ENCODE measurements at places on chromosomes 2 and 18. TPM values are rescaled to one million over a fixed set of nuclear protein-coding genes. Genes with fewer than 3 reads are reported as not detected.
A peak's percentile ranks its signal among the peaks of the same experiment; 100 is the strongest.

The LIMS4 gene
- polyA plus RNA-seq: 3.4 TPM

The HOXD3 gene
- polyA plus RNA-seq: 3.4 TPM

DNA sequence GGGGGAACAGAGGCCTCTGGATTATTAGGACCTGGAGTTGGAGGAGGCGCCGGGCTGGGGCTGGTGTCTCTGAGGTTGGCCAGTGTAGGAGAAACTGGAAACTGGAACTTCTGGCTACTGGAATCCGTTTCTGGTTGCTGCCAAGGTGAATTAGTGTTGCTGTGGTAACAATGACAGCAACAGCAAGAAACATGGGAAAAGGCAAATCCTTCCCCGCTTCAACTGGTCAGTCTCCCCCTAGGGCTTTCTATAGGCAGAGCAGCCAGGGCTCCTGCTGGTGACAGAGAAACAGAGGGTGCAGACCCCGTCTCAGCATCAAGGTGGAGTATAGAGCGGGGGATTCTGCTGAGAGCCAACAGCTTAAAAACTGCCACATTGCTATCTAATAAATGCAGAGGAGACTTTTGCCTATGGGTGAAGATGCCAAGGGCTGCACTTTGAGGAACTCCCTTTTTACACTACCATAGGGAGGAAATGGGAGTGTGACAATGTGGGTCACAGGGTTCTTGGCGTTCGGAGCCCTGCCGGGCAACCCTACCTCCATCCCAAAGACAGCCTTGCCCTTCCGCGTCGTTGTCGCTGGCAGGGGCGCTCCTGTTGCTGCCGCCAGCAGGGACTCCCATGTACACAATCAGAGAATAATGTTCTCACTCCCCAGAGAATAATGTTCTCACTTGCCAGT, 81.4 kb upstream of the CABLES1 start:
- DNase-seq: peak; percentile 74

DNA sequence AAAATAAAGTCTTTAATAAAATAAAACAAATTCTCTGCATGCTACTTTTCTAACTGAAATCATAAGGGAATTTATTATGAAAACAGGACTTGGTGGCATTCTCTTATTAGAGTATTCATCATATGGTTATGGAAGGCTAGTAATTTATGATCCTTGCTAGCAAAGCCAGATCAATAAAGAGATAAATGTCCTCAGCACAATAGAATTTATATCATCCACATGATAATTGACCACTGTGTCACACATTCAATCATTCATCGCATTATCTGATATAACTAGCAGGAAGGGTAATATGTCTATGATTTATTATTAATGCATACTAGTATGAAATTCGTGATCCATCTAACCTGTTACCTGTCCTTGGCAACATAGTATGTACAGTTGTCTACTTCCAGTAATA, 175.8 kb downstream of the MYO3B start:
- DNase-seq: no peak

- DNase-seq: no peak
These were observed 49.1 kb downstream of the HDAC4 start for GRCh38 chr2:239351687-239352086.

DNA sequence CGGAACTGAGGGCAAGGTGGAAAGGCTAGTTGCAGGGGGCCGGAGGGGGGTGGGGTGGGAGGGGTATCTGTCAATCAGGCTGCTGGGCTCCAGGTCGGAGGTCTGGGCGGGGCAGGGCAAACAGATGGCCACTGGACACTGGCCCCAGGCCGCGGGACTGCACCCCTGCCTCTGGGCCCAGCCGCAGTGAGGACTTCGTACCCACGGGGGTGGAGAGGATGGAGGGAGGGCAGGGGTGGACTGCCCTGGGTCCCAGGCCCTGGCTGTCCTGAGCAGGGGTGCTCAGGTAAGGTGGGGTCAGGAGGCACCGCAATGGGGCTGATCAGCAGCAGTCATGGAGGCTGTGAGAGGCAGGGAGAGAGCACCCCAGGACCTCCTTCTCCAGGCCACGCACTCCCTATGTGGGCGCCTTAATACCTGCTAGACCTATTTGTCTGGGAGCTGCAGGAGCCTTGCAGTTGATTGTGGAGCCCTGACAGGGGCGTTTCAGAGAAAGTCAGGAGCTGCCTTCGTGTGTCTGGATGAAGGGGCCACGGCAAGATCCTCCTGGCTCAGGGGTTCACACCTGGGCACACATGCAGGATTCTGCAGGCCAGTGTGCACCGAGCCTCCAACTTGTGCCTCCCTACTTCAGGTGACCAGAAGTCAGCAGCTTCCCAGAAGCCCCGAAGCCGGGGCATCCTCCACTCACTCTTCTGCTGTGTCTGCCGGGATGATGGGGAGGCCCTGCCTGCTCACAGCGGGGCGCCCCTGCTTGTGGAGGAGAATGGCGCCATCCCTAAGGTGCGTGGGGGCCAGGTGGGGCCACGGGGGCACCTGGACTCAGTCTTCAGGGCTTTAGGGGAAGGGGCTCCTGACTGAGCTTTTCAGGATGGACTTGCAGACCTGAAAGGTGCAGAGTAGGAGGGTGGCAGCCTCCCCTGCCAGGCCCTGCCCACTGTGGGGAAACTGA, 1.5 kb downstream of the CTDSP1 start:
- no peak for DNase-seq

- DNase-seq: no peak
These were observed 30.5 kb upstream of the ITGA4 start for GRCh38 chr2:181426672-181427071.

Data from hindlimb muscle (tissue), 1 donor.